ENCODE measurements at places on chromosomes 1 and 21. TPM values are rescaled to one million over a fixed set of nuclear protein-coding genes. Genes with fewer than 3 reads are reported as not detected.

GRCh38 chr1:40798366-40799281 lies 15.0 kb downstream of the KCNQ4 start:
- no peak for DNase-seq

GRCh38 chr1:44806025-44806703 lies 987 bp downstream of the DYNLT4 start:
- peak; percentile 58 for DNase-seq

GRCh38 chr1:208206092-208206698 lies 38.0 kb downstream of the PLXNA2 start:
- DNase-seq, result no peak

DNA sequence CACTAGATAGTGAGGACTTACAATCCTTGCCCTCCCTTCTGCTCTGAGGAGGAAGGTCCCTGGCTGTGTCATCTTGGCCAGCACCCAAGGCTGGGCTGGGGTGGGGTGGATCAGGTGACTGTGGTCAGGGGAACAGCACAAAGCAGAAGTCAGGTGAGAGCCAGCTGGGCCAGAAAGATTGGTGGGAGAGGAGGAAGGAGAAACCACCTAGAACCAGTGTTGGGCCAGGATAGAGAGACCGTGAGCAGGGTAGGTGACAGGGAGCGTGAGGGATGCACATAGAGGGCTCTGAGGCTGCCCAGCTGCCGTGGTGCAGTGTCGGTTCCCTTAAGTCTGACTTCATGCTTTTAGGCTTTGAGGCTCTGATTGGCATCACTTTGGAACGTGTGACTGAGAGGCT lies 22.7 kb downstream of the NCF2 start:
- DNase-seq, result no peak

DNA sequence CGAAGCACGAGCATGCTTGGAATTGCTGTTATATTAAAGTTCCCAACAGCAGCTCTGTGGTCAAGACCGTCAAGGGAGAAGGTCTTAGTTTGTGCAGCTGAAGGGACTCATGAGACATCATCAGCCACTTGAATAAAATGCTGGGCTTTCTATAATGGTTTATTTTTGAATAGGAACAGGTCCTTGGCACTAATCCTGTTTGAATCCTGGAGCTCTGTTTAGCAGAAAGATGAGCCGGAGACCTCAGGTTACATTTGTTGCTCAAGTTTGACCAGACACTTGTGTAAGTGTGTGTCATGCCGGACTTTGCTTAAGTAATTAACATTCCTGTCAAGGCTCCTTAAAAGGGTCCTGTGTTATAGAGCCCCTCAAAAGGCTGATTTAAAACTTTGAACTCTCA lies 186.5 kb downstream of the ROR1 start:
- no peak for DNase-seq

DNA sequence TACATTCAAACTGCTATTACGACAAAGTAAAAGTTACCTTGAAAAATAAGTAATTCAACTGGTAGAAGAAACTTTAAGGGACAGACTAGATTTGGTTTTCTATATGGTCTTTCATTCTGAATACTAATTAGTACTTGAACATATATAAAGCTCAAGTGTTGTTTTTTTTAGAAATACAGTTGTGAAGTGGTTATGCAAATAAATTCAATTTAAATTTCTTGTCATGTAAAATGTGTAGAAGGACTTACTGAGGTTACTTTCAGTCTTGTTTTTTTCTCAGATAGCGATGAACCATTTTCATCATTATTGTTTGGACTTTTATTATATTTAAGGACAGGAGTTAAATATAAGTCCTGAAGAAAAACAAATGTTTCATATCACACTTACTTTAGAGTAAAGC lies 24.4 kb downstream of the HS2ST1 start:
- no peak for DNase-seq

- DNase-seq, result no peak
These were observed 51.1 kb downstream of the DISP3 start for GRCh38 chr1:11529763-11530730.

GRCh38 chr1:172460887-172461315 lies 17.0 kb upstream of the PIGC start:
- no peak for DNase-seq

DNA sequence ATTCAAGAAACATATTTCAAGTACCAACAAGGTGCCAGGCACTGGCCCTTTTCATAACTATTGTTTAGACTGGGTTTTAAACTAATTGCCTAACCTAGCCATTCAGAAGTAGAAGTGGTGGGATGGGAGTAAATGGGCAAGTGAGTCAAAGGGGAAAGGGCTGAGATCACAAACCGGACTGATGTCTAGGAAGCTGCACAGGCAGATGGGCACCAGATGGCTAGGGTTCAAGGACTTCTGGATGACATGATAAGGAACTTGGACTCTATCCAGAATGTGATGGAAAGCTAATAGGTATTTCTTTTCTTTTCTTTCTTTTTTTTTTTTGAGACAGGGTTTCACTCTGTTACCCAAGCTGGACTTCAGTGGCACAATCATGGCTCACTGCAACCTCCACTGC lies 46.6 kb downstream of the LYST start:
- no peak for DNase-seq

DNA sequence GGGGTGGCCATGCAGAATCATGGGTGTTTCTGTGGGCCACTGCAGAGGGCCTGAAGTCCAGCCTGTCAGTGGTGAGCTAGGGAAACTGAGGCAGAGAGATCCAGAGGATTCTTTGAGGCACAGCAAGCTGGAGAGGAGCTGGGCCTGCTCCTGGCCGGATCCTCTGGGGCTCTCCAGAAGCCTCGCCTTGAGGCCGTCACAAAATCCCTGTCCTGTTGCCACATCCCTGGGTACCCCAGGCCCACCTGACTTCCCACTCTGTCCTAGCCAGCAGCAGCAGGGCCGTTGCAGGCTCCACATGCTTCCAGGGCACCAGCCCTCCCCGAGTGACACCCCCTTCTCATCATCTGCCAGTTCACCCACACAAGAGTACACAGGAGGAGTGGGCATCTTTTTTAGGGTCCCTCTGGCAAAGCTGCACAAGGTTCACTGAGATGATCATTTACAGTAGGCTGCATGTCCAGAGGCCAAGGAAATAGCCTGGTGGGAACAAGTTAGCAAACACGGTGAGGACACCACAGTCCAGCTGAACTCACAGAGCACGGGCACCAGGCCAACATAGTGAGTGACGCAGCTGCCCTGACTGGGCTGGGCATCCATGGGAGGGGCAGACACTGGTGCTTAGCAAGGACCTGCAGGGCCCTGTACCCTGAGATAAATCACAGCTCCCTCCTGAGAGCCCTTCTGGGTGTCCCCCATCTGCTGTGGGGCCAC lies 25.1 kb upstream of the TSPEAR start:
- no peak for DNase-seq

- DNase-seq, result no peak
These were observed 1.5 kb downstream of the RPS6KA1 start for GRCh38 chr1:26530895-26531598.

GRCh38 chr21:31873696-31874599 lies 1.1 kb downstream of the HUNK start:
- DNase-seq, result peak; percentile 66

The LMO4 gene
- 73.6 TPM for total RNA-seq

The MYOG gene
- total RNA-seq, result not detected

The NUCKS1 gene
- 156 TPM for total RNA-seq

All from natural killer cell treated with Interleukin-12 subunit alpha and Interleukin-12 subunit beta and Interleukin-15 and Interleukin-18, amount 100 ng/mL, for 72 hours (primary cell).